Chondrocyte (in vitro differentiated cells): ENCODE measurements at places on chromosomes 4 and X. TPM values are rescaled to one million over a fixed set of nuclear protein-coding genes. Genes with fewer than 3 reads are reported as not detected.

Gene CTAG1A
- total RNA-seq: not detected in 3 replicates

Gene SYN1
- 2.6 to 5.9 TPM (median 3.7 TPM) in 3 replicates for total RNA-seq

Gene USP51
- 1.0 to 2.0 TPM (median 1.1 TPM) in 3 replicates for total RNA-seq

Gene FAM47A
- not detected in 3 replicates for total RNA-seq

Gene NPY5R
- total RNA-seq: not detected in 3 replicates

Gene CLNK
- not detected in 3 replicates for total RNA-seq

DNA sequence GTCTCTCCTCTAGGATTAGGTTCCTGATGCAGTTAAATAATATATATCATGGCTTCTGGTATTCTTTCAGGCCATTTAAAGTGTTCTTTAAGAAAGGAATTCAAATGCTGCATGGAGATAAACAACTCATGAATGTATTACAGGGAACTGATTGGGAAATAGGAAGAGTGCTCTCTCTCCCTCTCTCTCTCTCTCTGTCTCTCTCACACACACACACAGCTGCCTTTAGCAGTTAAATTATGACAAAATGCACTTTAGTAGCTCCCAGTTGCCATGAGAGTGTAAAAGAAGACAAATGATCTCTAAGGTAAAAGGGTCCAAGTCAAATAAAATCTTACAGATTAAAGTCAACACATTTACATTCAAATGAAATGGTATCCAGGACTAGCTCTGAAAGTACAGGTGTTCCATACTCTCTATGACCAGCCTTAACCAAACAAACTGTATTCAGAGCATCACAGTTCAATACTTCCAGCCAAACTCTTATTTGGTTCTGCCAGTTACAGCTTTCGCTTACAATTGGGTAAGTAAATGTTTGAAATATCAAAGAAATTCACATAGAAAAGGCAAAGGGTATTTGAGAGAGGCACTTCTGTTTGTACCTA is 94.7 kb upstream of the CXXC4 start:
- H3K27ac ChIP-seq: no peak overlapping the region
- H3K36me3 ChIP-seq: no peaks in the 10 kb centered on the region
- H3K4me1 ChIP-seq: peaks cover 5% of the 10 kb centered on the region
- H3K27me3 ChIP-seq: peaks cover 2% of the 10 kb centered on the region
- H3K4me3 ChIP-seq: no peak overlapping the region

DNA sequence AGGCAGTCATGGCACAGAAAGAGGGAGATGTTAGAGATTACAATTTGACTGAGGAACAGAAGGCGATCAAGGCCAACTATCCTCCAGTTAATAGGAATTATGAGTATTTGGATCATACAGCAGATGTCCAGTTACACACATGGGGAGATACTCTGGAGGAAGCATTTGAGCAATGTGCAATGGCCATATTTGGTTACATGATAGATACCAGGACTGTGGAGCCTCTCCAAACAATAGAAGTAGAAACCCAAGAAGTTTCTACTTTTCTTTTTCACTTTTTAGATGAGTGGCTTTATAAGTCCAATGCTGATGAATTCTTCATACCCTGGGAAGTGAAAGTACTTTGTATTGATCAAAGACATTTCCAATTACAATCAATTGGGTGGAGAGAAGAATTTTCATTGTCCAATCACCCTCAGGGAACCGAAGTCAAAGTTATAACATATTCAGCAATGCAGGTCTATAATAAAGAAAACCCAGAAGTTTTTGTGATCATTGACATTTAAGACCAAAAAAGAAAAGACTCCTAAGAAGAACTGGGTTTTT is 139.1 kb downstream of the MAB21L2 start:
- H3K27ac ChIP-seq: no peak overlapping the region
- no peak overlapping the region for H3K4me3 ChIP-seq
- peaks cover 7% of the 10 kb centered on the region for H3K36me3 ChIP-seq
- no peak for DNase-seq
- H3K27me3 ChIP-seq: no peaks in the 10 kb centered on the region

GRCh38 chrX:16867947-16868346 is 2.2 kb downstream of the RBBP7 start:
- H3K36me3 ChIP-seq: peaks cover 1% of the 10 kb centered on the region
- no peaks in the 10 kb centered on the region for H3K27me3 ChIP-seq
- DNase-seq: no peak
- H3K27ac ChIP-seq: no peak overlapping the region

GRCh38 chr4:47830265-47831025 is 7.4 kb downstream of the CORIN start:
- DNase-seq: no peak
- H3K27me3 ChIP-seq: peaks cover 1% of the 10 kb centered on the region
- H3K4me3 ChIP-seq: no peak overlapping the region
- H3K4me1 ChIP-seq: peaks cover 3% of the 10 kb centered on the region
- no peak overlapping the region for H3K27ac ChIP-seq

DNA sequence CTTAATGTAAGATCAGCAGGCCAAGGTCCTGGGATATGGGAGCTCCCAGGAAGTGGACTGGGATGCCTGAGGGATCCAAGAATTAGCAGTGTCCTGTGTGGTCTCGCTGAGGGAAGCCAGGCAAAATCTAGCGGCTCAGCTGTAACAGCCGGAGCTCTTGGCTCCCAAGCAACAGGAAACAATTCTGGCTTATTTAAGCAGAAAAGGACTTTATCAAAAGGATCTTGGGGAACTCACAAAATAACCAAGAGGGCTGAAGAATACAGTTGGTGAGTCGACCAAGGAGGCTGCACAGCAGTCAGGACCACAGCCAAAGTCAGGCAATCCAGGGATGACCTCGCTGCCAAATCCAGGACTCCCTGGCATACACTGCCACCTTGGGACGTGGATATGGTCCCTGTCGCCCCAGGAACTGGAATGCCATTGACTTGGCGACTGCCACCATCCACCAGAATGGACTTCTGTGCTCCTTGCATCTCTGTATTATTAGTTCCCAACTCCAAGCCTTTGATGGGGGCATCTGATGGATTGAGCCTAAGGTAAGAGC is 165.3 kb upstream of the BCOR start:
- no peaks in the 10 kb centered on the region for H3K27me3 ChIP-seq
- H3K27ac ChIP-seq: peak overlapping the region; percentile 89
- H3K36me3 ChIP-seq: no peaks in the 10 kb centered on the region
- DNase-seq: no peak
- peaks cover 31% of the 10 kb centered on the region for H3K4me1 ChIP-seq
- no peak overlapping the region for H3K4me3 ChIP-seq

DNA sequence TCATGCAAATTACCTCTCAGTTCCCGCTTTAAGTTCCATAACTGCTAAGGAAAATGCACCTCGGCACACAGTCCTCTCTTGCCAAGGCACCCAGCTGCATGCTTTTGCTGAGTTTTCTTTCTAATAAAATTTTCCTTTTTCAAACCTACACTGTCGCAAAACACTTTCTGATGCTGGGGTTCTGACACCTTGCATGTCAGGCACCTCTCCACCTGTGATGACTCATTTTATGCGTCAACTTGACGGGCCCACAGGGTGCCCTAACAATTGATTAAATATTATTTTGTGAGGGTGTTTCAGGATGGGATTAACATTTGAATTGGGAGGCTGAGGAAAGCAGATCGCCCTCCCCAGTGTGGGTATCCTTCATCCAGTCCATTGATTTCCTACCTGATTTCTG is 291.0 kb upstream of the STS start:
- H3K36me3 ChIP-seq: peaks cover 1% of the 10 kb centered on the region
- H3K27ac ChIP-seq: no peak overlapping the region
- DNase-seq: no peak

- H3K4me3 ChIP-seq: no peak overlapping the region
- no peaks in the 10 kb centered on the region for H3K27me3 ChIP-seq
- H3K27ac ChIP-seq: peak overlapping the region; percentile 14
- H3K36me3 ChIP-seq: peaks cover 4% of the 10 kb centered on the region
- no peak for DNase-seq
- peaks cover 24% of the 10 kb centered on the region for H3K4me1 ChIP-seq
Observed at GRCh38 chr4:110055158-110055768, 142.6 kb downstream of the EGF start.

DNA sequence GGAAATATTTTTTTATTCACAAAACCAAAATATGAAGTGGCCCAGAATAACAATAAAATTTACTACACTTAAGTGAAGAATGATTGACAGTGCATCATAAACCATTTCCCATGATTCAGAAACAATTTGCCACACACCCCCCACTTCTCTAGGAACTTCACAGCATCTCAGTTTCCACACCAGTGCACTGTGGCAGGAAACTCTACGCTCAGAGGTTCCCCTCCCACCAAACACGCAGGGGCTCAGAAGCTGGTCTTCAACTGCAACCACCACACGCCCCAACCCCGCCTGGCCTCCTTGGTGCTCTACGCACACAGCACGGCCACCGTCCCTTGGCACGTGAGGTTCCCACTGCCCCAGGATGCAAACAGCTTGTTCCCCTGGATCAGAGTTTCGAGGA is 63.7 kb downstream of the ZFYVE28 start:
- no peak overlapping the region for H3K27ac ChIP-seq
- no peaks in the 10 kb centered on the region for H3K4me1 ChIP-seq
- H3K36me3 ChIP-seq: no peaks in the 10 kb centered on the region

DNA sequence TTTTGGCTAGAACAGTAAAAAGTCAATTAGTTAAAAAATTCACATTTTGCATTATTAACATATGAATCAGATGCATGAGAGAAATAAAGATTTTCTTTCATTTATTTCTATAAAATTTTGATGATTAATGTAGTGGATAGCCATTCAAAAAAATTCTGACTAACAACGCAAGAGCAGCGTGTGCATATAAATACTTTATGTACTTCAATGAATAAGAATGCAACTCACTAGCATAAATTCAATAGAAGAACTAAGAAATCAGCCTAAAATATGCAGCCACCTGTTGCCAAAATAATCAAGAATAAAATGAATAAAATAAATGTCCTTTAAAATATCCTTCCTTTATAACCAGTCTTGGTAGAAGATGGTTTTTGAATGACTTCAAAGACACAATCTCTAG is 471.9 kb downstream of the PDGFC start:
- H3K27ac ChIP-seq: no peak overlapping the region
- peaks cover 25% of the 10 kb centered on the region for H3K4me1 ChIP-seq
- no peak for DNase-seq
- H3K27me3 ChIP-seq: no peaks in the 10 kb centered on the region
- no peaks in the 10 kb centered on the region for H3K36me3 ChIP-seq

- H3K4me3 ChIP-seq: no peak overlapping the region
- no peak for DNase-seq
- H3K27ac ChIP-seq: no peak overlapping the region
- H3K27me3 ChIP-seq: no peaks in the 10 kb centered on the region
Observed at GRCh38 chr4:99002279-99002678, 6.8 kb downstream of the METAP1 start.

GRCh38 chr4:2484993-2485392 is 16.1 kb downstream of the RNF4 start:
- no peaks in the 10 kb centered on the region for H3K36me3 ChIP-seq
- no peak overlapping the region for H3K4me3 ChIP-seq
- H3K27ac ChIP-seq: no peak overlapping the region
- no peaks in the 10 kb centered on the region for H3K27me3 ChIP-seq
- peaks cover 42% of the 10 kb centered on the region for H3K4me1 ChIP-seq
- no peak for DNase-seq
